ENCODE measurements at places on chromosomes 1 and 21. TPM values are rescaled to one million over a fixed set of nuclear protein-coding genes. Genes with fewer than 3 reads are reported as not detected.

CLCA1 gene
- total RNA-seq, result not detected

HCN3 gene
- 1.9 TPM for total RNA-seq

SIM2 gene
- total RNA-seq, result 71.2 TPM

ALX3 gene
- total RNA-seq, result not detected

E2F2 gene
- total RNA-seq, result 8.3 TPM

CBR3 gene
- 56.3 TPM for total RNA-seq

C1orf210 gene
- 17.8 TPM for total RNA-seq

CAPN8 gene
- total RNA-seq, result 5.9 TPM

CACNA1E gene
- not detected for total RNA-seq

OR10J1 gene
- total RNA-seq, result not detected

OR2L2 gene
- total RNA-seq, result not detected

AJAP1 gene
- not detected for total RNA-seq

APOBEC4 gene
- not detected for total RNA-seq

VPS72 gene
- 94.7 TPM for total RNA-seq

KRTAP20-2 gene
- total RNA-seq, result not detected

KCNE2 gene
- total RNA-seq, result not detected

OR2T35 gene
- total RNA-seq, result not detected

INSRR gene
- total RNA-seq, result not detected

PODN gene
- total RNA-seq, result not detected

LCE1C gene
- total RNA-seq, result not detected

MIXL1 gene
- not detected for total RNA-seq

AIM2 gene
- not detected for total RNA-seq

TMEM53 gene
- total RNA-seq, result 9.3 TPM

TMCC2 gene
- 8.7 TPM for total RNA-seq

FMO2 gene
- total RNA-seq, result not detected

AZIN2 gene
- 2.2 TPM for total RNA-seq

CCDC27 gene
- total RNA-seq, result not detected

Measured in PC-3 (cell line).